ENCODE measurements at places on chromosomes 3 and 15.

DNA sequence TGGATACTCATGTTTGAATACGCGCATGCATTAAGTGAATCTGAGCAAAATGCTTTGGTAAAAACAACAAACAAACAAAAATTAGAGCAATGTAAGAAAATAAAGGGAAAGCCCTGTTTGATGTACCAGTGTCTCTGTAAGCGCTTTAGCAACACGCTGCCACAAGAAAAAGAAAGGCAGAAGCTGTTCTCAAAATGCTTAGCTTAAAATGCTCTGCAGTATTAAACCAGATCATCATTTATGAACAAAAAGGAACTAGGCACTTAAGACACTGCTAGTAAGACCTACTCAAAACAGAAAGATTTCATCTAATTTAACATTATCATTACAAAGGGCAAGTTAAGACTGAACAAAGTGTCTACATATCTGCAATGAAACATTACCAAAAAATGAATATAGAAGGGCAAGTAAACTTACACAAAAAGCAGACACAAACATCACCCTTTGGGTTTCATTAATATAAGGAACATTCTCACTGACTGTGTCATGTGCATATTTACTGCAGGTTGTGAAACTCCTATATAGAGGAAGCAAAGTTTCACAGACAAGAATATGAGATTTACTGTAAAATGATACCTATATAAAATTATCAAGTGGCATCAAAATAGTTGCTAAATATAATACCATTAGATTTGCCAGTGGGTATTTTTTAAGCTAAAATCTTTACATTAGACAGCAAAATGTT is 102.1 kb downstream of the FBXL22 start:
- no peak for DNase-seq

GRCh38 chr15:41554915-41555314 is 4.1 kb upstream of the TYRO3 start:
- no peak for DNase-seq

DNA sequence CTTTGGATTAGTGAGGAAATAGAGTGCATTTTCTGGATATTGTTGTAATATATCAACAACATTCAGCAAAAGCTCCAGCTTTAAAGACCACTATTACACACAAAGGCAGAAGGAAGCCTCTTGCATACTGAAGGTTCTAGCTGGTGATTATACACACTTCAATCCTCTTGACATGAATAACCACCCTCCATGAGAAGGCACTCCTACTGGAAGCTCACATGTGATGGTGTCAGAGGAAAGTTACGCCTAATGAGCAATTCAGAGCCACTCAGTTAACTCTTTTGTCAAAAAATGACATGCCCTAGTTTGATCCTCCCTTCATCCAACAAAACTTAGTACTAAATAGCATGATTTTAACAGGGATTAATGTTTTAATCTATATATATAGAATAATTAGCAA is 124.6 kb upstream of the LYSMD4 start:
- DNase-seq, result no peak

DNA sequence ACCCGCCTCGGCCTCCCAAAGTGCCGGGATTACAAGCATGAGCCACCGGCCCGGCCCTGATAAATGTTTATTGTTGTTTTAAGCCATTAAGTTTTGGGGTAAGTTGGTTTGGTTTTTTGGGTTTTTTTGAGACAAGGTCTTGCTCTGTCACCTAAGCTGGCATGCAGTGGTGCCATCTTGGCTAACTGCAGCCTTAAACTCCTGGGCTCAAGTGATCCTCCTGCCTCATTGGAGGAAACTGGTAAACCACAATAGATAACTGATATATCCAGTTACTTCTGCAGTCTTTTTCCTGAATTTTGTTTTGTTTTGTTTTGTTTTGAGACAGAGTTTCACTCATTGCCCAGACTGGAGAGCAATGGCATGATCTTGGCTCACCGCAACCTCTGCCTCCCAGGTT is 4.2 kb downstream of the SLC25A20 start:
- DNase-seq, result no peak

GRCh38 chr3:104911376-104911775 is 455.3 kb upstream of the ALCAM start:
- no peak for DNase-seq

DNA sequence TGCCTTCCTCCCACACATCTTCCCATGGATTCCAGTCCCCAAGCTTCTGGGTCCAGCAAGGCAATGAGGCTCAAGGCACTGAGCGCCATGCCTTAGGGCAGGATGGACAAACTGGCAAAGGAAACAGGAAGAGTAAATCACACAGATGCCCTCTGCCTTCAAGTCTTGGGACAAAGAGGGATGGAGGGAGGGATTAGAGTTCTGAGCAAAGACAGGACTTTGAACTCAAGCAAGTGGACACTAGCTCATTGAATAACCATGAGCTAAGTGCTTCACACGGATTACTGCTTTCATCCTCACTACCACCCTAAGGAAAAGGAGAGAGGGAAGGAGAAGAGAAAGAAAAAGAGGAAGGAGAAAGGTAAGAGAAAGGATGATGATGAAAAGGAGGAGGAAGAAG is 7.6 kb upstream of the THBS1 start:
- DNase-seq, result no peak

DNA sequence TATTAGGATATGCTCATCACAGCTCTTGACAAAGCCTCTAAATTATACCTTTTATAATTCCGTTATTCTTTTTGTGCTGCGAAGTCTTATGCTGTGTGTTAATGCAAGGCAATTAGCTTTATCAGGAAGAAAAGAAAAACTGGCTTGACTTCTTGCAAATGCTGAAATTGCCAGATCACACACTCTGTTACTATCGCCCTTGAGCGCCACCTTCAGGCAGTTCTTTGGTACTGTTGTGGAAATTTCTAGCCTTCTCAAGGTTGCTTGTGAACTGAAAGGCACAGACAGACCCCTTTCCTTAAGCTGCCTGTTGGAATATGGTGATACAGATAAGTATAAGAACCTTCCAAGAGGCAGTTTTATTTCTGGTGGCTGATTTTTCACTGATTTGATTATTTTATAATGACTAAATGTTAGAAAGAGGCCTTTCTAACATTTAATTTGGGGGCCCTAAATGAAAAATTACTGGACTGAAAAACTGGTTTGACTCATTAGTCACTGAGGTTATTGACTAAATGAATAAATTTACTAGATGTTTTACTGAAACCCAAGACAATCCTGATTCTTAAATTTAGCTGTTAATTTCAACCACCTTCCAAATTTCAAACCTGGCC is 126.2 kb upstream of the RASGRP1 start:
- DNase-seq, result peak; percentile 87

GRCh38 chr3:12935023-12935860 is 93.9 kb upstream of the RPL32 start:
- peak; percentile 22 for DNase-seq

- no peak for DNase-seq
Observed at GRCh38 chr3:151008699-151009098, 36.2 kb upstream of the CLRN1 start.

DNA sequence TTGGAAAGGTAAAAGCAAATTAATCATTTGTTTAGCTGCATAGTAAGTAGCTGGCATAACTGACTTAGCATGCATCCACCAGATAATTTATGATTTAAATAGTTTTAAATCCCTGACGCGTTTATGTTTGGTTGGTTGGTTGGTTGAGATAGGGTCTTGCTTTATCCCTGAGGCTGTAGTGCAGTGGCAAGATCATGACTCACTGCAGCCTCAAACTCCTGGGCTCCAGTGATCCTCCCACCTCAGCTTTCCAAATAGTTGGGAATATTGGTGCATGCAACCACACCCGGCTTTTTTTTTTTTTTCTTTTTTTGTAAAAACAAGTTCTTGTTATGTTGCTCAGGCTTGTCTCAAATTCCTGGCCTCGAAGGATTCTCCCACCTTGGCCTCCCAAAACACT is 263.4 kb downstream of the MCTP2 start:
- DNase-seq, result no peak

DNA sequence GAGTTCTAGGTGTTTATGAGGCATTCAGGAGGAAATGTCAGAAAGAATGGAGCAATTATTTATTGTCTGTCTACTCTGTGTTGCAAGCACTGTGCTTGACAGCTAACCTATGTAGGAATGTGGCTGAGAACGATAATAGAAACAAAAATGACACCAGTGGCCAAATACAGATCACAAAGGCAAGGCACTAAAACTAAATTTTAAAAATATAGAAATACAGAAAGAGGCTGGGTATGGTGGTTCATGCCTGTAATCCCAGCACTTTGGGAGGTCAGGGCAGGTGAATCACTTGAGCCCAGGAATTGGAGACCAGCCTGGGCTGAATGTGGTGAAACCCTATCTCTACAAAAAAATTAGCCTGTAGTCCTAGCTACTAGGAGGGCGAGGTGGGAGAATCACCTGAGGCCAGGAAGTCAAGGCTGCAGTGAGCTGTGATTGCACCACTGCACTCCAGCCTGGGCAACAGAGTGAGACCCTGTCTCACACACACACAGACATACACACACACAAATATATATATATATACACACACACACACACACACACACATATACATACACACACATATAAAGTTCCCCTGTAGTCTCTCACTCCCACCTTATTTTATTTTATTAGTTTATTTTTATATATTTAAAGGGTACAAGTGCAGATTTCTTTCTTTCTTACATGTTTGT is 6.0 kb downstream of the PRKCI start:
- no peak for DNase-seq

- no peak for DNase-seq
Observed at GRCh38 chr3:56064684-56065083, 403.6 kb downstream of the ERC2 start.

DNA sequence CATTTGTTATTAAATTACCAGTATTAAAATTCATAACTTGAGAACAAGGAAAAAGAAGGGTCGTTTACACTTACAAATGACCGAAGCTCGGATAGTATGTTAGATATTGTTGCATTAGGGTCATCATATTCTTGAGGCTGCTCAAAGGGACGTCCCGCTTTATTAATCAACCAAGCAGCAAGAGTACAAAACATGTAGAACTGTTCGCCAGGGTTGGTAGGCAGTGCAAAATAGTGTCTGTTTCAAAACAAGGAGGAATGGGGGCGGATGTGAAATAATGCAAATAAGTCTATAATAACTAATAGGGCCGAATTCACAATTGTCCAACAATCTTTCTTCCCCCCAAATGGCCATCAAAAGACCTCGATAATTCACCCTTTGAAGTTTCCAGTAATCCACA is 2.9 kb downstream of the IFT57 start:
- DNase-seq, result no peak
